ENCODE measurements at places on chromosomes 13 and 19.

DNA sequence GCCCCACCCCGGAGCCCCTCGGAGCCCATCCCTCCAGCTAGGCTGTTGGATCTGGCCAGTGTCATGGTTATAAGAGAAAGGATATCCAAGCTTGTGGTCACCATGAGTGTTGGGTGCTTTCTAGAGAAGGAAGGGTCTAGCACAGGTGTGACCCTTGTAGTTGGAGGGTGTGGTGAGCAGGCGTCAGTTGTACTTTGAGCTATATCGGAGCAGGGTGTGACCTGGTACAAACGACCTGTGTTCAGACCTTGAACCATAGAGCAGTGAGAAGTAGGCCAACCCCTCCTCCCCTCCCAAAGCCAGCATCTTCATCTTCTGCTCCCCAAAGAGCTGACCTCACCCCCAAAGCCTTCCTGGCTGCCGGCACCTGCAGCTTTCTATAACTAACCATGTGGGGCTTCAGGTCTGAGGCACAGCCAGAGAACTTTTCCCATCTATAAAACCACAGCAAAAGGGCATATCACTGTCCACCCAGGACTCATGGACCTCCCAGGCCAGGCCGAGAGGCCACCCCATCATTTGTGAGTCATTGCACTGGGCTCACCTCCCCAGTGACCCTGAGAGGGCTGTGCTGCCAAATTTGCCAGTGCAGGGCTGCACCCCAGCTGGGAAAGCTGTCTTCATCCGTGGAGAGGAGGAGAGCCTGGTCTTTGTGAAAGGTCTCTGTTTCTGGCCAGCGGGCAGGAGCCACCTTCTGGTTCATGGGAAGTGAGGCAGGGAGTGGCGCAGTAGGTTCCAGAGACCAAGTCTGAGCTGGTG, 14.2 kb downstream of the RAB8A start:
- DNase-seq: no peak

DNA sequence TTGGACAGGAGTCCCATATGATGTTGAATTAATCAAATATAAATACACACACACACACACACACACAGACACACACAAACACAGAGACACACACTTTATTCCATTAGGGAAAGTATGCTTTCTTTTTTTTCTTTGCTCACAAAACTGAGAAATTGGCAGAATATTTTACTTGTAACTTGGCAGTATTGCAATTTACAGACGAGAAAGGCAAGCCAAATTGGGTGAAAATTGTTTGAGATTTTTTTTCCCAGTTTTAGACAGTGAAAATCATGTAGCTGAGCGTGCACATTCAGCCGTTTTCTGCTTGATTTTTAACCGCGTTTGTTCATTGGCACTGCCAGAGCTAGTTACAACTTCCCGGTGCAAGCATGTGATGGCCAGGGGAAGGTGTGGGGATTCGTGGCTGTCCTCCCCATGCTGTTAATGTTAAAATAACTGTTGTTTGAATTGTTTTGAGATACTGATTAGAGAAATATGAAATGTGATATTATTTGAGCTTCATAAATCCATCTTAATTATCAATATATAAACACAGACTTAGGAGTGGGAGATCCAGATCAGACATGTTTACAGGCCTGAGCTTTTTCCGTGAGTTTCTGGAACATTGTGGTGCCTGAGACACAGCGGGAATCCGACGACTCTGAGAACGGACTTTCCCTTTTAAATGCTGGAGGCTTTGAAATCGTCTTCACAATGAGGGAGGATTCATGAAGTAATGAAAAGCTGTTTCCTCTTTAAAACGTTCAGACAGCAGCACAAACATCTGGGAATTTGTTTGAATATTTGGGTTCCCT, 125.5 kb downstream of the KCNRG start:
- DNase-seq: no peak

GRCh38 chr19:2097203-2097885, 629 bp downstream of the IZUMO4 start:
- DNase-seq: no peak

GRCh38 chr19:19741184-19741583, 8.3 kb upstream of the ZNF14 start:
- DNase-seq: no peak

DNA sequence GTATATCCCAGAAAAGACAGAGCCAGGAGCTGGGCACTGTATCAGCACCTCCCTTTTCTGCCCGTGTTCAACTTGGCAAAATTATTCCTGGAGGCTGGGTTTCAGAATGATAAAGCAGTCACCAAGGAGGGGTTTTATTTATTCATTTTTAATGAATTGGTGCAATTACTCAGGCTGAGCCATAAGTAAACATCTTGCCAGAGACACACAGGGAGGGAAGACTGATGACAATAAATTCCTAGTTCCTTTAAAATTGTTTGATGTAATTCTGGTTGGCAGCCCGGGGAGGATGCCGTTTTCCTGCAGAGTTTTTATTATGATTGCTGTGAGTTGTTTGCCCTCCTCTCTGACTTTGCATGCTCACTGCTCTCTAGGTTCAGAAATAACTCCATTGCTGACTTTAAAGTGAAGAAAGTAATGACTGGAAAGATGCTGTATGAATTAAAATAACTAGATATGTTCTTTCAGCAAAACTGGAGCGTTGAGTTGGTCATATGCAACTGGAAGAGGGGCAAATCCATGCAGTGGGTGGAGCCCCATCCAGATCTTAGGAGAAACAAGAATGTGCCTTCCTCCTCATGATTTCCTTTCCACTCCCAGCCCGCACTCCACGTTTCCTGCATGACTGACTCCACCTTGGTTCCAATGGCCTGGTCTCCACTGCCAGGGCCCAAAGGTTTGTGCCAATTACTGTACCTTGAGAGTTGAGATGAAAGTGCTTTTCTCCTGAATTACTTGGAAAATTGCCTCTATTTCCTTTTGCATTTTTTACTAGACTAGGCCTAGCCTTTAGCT, 182.1 kb downstream of the RFC3 start:
- no peak for DNase-seq

GRCh38 chr13:39038569-39039030, 344 bp downstream of the NHLRC3 start:
- peak; percentile 39 for DNase-seq

- peak; percentile 64 for DNase-seq
Observed at GRCh38 chr19:43555185-43555770, 20.0 kb downstream of the XRCC1 start.

- no peak for DNase-seq
Observed at GRCh38 chr13:21973437-21974125, 302.7 kb downstream of the FGF9 start.

GRCh38 chr19:10230861-10231611, at the start of gene S1PR2:
Gene S1PR2, minus strand, starts transcription at chr19:10231331. Its CDS starts 6,426 bp downstream, at chr19:10224905.
- DNase-seq: peak; percentile 21

DNA sequence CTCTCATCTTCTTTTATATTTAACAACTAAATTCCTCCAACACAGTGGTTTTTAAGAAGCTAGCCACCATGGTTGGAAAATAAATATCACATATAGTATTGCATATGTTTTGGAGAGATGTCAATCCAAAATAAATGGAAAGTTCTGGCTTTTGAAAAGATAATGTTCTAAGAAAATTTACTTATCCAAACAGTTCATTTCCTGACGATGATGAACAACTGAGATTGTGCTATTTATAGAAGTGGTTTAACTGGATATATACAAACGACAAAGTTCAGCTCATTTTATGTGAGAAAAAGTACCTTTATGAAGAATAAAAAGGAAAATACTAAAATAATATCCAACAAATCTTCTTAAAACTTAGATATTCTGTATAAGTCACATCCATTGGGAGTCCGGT, 174.7 kb downstream of the MZT1 start:
- DNase-seq: no peak

DNA sequence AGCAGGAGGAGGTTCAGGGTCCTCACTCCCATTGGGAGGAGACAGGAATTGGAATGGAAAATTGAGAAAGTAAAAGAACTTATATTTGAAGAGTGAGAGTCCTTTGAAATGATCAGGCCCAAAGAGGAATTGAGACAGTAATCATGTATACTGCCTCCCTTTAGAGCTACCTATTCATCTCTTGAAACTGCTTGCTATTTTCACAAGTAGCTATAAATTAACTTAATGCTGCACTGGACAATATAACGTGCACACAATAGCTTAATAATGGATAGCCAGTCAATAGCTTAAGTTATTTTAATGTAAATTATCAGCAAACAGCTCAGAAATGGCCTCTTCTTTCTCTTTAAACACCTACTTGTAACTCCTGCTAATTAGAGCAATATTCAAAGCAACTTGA, 46.6 kb upstream of the MYCBP2 start:
- no peak for DNase-seq

DNA sequence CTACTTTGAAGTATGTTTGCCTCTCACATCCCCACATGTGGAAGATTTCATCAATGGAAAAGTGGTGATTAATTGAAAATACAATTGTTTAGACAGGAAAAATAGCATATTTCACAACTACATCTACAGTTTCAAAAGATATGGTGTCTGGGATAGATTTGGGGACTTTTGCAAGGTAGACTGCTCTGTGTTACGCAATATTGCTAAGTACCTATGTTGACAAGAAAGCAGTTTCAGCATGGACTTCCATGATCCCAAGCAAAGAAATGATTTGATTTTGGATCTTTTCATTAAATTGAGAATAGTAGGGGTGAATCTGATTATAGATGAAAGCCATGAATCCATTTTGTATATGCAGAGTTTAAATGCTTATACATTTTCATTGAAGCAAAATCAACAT, 10.5 kb downstream of the ZNF160 start:
- DNase-seq: no peak

GRCh38 chr13:48370815-48371214, 42.1 kb downstream of the LPAR6 start:
- no peak for DNase-seq

GRCh38 chr19:50242581-50242980, 39.2 kb downstream of the MYH14 start:
- DNase-seq: no peak

- DNase-seq: no peak
Observed at GRCh38 chr13:110201114-110201513, 105.8 kb downstream of the COL4A1 start.

- no peak for DNase-seq
Observed at GRCh38 chr13:50425772-50426171, 410.5 kb downstream of the KCNRG start.
